ENCODE measurements at places on chromosomes 5 and 9.

- peak; percentile 57 for DNase-seq
These were observed 15.6 kb upstream of the PRKAA1 start for GRCh38 chr5:40813698-40814281.

DNA sequence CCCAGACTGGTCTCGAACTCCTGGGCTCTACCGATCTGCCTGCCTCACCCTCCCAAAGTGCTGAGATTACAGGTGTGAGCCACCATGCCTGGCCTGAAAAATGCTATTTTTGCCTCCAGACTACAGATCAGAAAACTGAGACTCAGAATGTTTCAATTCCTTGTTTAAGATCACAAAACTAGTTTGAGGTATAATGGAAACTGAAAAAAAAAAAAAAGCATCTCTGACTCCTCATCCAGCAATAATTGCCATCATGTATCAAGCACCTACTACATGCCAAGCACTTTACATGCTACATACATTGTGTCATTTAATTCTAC lies 35.6 kb downstream of the PLAC8L1 start:
- DNase-seq = no peak

DNA sequence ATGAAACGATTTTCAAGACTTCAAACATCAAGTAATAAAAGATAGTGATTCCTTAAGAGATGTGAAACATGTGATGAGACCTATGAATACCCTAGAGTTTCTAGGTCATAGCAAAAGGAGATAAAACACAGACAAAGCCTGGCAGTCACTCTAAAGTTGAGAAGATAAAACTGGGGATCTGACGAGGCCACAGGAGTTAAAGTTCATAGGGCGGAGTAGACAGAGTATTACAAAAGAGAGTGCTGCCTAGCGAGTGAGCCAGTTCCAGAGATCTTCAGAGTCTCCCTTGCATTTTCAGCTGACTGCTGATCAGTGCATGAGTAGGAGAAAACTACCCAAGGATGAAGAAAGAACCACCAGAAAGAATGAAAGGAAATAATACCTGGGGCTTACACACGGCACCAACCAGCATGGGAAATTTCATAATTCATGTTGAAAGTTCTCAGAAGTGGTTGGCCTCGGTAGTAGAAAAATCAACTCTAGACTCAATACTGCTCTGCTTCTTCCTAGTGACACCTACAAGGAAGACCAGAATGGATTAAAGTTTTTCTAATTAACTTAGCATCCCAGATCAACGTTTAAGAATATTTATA lies 30.4 kb downstream of the FBXO4 start:
- DNase-seq = no peak

DNA sequence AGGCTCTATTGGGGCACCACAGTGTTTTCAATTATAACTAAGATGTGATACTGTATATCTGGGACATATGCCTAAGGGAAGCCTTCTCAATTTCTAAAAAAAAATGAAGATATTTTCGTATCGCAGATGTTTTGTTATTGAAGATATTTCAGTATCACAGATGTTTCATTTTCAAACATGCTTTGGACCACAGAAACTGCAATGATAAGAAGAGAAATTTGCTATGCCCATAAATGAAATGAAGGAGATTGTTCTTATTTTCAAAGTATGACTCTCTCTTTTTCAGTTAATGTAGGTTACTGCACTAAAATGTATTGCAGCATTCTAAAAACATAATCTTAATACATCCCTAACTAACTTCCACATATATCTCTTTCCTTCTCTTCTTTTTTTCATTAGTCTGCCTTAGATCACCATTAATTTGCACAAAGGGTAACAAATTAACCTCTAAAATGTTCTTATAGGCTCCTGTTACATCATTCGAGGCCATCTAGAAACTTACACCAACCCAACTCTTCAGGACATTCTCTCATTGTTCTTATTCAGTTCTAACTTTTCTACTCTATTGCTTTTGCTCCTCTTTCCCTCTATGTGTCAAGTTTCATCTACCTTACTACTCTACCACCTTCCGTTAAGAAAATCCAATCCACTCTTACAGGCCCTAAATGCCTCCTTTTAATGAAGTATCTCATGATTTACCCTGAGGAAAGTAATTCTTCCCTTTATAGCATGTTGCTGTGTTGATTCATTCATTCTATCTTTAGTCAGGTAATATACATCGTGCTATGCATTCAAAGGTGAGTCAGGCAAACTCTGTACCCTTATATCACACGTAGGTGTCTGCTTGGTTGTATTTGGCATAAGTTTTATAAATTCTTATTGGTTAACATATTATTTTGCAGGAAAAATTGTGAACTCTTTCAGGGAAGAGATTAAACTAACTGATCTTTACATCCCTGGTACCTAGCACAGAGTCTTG lies 70.5 kb downstream of the ST8SIA4 start:
- no peak for DNase-seq

GRCh38 chr9:114604989-114605388 lies 6.1 kb upstream of the TMEM268 start:
- DNase-seq = no peak

- no peak for DNase-seq
These were observed 274.8 kb upstream of the ADRA1B start for GRCh38 chr5:159641371-159642039.

All from stimulated activated CD4-positive, alpha-beta T cell treated with anti-CD3 and anti-CD28 coated beads, Interleukin-15, amount 100 ng/mL, for 24 hours (primary cell).